Type B pancreatic cell (in vitro differentiated cells): ENCODE measurements at places on chromosomes 7 and 10. TPM values are rescaled to one million over a fixed set of nuclear protein-coding genes. Genes with fewer than 3 reads are reported as not detected.

- no peak for DNase-seq
Observed at GRCh38 chr10:74061104-74061503, 63.2 kb downstream of the VCL start.

DNA sequence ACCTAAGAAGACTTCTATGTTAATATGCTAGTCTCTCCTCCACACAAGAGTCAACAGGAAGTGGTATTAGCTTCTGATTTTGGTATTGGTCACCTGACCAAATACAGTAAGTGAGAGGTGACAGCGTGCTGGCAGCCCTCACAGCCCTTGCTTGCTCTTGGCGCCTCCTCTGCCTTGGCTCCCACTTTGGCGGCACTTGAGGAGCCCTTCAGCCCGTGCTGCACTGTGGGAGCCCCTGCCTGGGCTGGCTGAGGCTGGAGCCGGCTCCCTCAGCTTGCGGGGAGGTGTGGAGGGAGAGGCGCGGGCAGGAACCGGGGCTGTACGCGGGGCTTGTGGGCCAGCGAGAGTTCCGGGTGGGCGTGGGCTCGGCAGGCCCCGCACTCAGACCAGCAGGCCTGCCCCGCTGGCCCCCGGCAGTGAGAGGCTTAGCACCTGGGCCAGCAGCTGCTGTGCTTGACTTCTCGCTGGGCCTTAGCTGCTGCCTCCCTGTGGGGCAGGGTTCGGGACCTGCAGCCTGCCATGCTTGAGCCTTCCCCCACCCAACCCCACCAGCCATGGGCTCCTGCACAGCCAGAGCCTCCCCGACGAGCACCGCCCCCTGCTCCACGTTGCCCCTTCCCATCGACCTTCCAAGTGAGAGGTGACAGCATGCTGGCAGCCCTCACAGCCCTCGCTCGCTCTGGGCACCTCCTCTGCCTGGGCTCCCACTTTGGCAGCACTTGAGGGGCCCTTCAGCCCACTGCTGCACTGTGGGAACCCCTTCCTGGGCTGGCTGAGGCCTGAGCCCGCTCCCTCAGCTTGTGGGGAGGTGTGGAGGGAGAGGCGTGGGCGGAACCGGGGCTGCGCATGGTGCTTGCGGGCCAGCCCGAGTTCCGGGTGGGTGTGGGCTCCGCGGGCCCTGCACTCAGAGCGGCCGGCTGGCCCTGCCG is 4.2 kb upstream of the ACSL5 start:
- DNase-seq: no peak

GRCh38 chr10:73076360-73077183 is 20.1 kb downstream of the P4HA1 start:
- no peak for DNase-seq

GRCh38 chr10:64867501-64867962 is 1346.3 kb downstream of the REEP3 start:
- DNase-seq: no peak

Gene ANKRD61
- 0.31 TPM in 1 of 2 replicates, not detected in the other for total RNA-seq

GRCh38 chr10:78173360-78174015 is 139.8 kb downstream of the RPS24 start:
- no peak for DNase-seq

DNA sequence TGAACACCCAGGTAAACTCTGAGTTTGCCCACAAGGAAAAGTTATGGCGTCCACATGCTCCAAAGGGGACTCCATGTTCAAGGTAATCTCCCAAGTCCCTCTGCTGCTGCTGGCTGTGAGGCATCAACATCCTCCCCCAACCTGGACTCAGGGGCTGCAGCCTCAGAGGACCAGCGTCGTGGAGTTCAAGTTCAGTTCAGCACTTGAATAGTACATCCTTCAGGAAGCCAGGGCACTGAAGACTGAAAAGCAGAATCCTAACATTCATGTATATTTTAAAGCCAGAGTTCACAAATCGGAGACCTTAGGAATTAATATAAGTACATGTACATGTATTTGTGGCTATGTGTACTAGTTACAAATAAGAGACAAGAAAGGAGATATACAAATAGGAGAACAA is 90.4 kb downstream of the PTPRE start:
- DNase-seq: no peak

Gene UPK3B
- 10.7 and 11.2 TPM in 2 replicates for total RNA-seq

Gene CACNA2D1
- 21.5 and 29.2 TPM in 2 replicates for total RNA-seq

DNA sequence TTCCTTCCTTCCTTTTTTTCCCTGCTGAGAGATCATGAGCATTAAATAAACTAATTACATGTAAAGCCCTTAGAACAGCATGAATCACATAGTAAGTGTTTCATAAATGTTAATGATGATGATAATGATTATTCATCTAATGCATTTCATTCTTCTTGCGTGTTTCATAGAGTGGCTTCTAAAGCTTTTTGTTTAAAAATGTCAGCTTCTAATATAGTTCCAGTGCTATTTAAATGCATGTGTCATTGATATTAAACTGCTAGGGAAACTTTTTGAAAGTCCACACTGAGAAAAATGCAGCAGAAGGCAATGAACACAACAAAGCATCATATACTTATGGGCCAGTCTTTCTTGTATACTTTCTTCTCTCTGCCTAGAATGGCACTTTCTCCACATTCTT is 894.8 kb downstream of the REEP3 start:
- no peak for DNase-seq

- DNase-seq: no peak
Observed at GRCh38 chr10:28661035-28661434, 16.3 kb upstream of the BAMBI start.

Gene NRCAM
- 34.4 and 41.0 TPM in 2 replicates for total RNA-seq

DNA sequence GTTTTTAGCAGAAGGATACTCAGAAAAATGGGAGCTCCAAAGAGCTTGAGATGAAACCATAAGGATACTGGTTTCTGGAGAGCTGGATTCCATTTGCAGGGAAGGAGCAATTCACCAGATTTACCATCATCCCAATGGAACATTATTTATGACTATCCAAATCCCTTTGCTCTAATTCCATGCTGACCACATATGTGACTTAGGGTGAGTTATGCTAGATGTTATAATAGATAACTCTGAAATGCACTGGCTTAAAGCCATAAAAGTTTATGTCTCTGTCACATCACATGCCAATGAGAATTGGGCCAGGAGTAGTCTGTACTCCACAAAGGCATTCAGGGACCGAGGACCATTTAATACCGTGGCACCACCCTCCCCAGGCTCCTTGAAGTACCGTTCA is 185.2 kb downstream of the SKIDA1 start:
- no peak for DNase-seq

DNA sequence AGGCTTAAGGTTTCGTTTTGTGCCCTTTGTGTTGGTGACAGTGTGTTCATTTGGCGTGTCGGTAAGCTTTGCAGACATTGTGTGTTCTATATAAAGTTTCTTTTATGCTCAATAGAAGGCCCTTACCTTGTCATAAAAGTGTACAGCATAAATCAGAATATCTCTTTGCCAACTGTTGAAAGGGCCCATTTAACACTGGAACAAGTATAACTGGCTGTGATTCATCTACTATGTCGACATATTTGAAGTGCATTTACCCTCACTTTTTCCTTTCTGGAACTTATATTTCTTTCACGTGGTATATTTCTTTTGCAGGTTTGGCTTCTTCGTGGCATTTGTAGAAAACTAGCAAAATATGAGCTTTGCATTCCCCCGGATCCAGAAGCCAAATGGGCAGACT is 32.7 kb downstream of the EEPD1 start:
- no peak for DNase-seq

GRCh38 chr7:108794466-108794865 is 224.8 kb downstream of the DNAJB9 start:
- no peak for DNase-seq

- DNase-seq: no peak
Observed at GRCh38 chr10:131979821-131980270, 1.9 kb downstream of the BNIP3 start.

Gene ADIRF
- 1.5 TPM in 1 of 2 replicates, not detected in the other for total RNA-seq

Gene KCND2
- total RNA-seq: 3.0 and 3.2 TPM in 2 replicates
